ENCODE measurements at places on chromosomes 7 and 10. TPM values are rescaled to one million over a fixed set of nuclear protein-coding genes. Genes with fewer than 3 reads are reported as not detected.
A peak's percentile ranks its signal among the peaks of the same experiment; 100 is the strongest.

GRCh38 chr7:30873207-30873606 lies 38.4 kb upstream of the AQP1 start:
- H3K36me3 ChIP-seq, result no peaks in the 10 kb centered on the region
- H3K4me1 ChIP-seq, result no peaks in the 10 kb centered on the region
- DNase-seq, result no peak
- no peaks in the 10 kb centered on the region for H3K27me3 ChIP-seq
- no peak overlapping the region for H3K27ac ChIP-seq

DNA sequence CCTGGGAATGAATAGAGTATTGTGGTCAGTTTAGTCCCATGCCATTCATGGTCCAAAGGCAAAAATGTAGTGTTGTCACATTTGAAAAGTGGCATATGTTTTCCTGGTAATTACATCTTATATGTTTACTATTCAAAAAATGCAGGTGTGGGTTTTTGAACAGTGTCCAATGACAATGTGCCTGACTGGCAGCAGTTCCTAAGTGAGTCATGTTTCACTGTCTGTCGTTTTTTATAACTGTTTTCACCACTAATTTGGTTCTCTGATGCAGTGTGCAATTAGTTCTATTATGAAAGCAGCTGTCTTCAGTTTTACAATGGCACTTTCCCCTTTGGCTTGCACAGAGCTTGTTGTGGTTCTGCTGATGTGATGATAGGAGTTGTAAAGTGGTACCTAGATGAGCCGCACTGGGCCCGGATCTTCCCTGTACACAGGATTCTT lies 162.3 kb downstream of the SEM1 start:
- H3K4me1 ChIP-seq, result no peaks in the 10 kb centered on the region
- H3K27me3 ChIP-seq, result no peaks in the 10 kb centered on the region
- H3K36me3 ChIP-seq, result no peaks in the 10 kb centered on the region

DNA sequence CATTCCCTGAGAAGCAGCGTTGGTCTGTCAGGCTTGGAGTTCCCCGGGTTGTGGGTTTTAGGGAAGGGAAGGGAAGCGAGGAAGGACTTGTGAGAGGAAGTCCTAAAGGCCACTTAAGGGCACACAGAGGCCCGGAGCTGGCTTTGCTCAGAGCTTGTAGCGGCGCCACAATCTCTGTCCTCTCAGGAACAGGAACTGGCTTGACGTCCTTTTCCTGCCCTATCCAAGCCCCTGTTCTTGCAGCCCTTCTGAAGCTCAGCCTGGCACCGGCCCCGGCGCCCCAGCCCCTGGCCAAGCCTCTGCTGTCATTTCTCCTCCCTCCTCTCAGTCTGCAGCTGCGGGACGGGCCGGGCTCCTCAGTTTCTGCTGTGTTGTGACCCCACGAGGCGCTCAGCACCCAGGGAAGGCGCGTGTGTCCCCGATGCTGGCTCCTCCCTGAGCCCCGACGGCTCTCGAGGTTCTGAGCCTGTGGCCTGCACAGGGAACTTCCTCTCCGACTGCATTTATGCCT lies at the start of gene GIMAP8:
Gene GIMAP8 (plus strand): TSS at position 140 of the 511 bp plus-strand sequence. CDS start 16,069 bp downstream, outside the sequence.
- H3K27me3 ChIP-seq, result no peaks in the 10 kb centered on the region
- peak; percentile 63 for DNase-seq
- H3K27ac ChIP-seq, result peak within 1 kb of the TSS; percentile 95

DNA sequence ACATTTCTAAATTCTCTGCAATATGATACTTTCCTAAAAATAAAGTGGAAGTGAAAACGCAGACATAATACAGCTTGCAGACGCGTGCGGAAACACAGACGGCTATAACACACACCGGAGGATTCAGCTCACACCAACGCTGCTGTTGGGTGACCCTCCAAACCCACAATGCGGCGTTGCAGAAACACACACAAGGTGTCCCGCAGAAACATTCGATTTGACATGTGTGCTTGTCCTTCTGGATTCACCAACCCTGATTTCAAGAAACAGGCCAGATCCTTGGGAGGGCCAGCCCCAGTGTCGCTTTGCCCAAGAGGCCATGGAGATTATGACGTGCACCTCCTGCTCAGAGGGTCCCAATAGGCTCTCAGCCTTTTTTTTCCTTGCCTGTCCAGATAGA lies 136.7 kb upstream of the TCERG1L start:
- H3K4me3 ChIP-seq, result no peak overlapping the region
- H3K36me3 ChIP-seq, result no peaks in the 10 kb centered on the region
- H3K27me3 ChIP-seq, result peaks cover 13% of the 10 kb centered on the region
- no peak overlapping the region for H3K27ac ChIP-seq

- no peak overlapping the region for H3K4me3 ChIP-seq
- H3K4me1 ChIP-seq, result no peaks in the 10 kb centered on the region
- H3K27me3 ChIP-seq, result peaks cover 2% of the 10 kb centered on the region
- no peaks in the 10 kb centered on the region for H3K36me3 ChIP-seq
- no peak overlapping the region for H3K27ac ChIP-seq
- DNase-seq, result no peak
Measured at GRCh38 chr10:90286941-90287340, 570.9 kb downstream of the HTR7 start.

DNA sequence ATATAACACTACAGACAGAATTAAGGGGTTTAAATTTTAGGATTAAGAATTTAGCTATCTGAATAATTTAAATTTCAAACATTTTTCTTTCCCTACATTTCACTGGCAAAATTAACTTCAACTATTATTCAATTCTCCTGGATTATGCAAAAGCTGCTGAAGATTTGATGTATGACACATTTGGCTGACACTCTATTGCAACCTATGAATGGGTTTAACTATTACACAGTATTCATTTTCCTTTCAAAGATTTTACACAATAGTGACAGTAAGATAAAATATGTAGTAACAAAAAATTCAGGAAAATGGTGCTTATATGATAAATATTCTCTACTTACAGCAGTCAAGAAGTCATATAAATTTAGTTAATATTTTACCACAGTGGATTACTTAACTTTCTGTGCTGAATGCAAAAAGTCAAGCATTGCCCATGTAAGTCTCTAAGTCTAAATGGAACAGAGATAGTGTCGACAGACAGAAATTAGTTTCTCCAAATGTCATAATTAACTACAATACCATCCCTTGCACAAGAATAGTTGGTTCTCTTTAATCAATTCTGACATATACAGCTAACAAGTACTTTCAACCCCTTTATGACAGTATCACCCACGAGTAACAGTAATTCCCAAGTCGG lies 194.1 kb upstream of the FRMD4A start:
- H3K27ac ChIP-seq, result peak overlapping the region; percentile 20
- H3K36me3 ChIP-seq, result peaks cover 30% of the 10 kb centered on the region
- H3K4me3 ChIP-seq, result no peak overlapping the region
- no peak for DNase-seq
- no peaks in the 10 kb centered on the region for H3K27me3 ChIP-seq

DNA sequence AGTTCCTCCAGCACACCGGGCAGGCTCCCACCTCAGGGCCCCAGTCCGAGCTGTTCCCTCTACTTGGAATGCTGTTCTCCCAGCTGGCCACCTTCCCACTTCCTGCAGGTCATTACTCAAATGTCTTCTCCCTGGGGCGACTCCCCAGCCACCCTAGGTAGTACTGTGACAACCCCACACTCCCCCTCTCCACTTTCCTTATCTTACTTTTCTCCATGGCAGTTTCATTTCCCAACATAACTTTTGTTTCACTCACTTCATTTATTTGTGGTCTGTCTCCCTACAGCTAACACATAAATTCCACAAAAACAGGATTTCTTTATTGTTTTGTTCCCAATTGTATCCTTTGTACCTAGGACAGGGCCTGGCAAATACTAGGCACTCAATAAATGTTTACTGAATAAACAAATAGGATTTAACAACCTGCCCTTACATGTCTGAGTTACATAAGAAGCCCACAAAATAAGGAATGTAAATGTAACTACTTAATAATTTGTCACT lies 76.5 kb downstream of the JAZF1 start:
- no peaks in the 10 kb centered on the region for H3K36me3 ChIP-seq
- H3K27me3 ChIP-seq, result no peaks in the 10 kb centered on the region
- no peak for DNase-seq
- no peaks in the 10 kb centered on the region for H3K4me1 ChIP-seq
- H3K4me3 ChIP-seq, result no peak overlapping the region

Gene DYNC1I1
- polyA plus RNA-seq, result not detected

Gene PAX4
- polyA plus RNA-seq, result not detected

- no peaks in the 10 kb centered on the region for H3K36me3 ChIP-seq
- no peak overlapping the region for H3K27ac ChIP-seq
- H3K4me3 ChIP-seq, result no peak overlapping the region
- DNase-seq, result no peak
- H3K4me1 ChIP-seq, result no peaks in the 10 kb centered on the region
Measured at GRCh38 chr7:117759950-117760640, 113.1 kb downstream of the CTTNBP2 start.

Gene HOXA10
- polyA plus RNA-seq, result not detected

DNA sequence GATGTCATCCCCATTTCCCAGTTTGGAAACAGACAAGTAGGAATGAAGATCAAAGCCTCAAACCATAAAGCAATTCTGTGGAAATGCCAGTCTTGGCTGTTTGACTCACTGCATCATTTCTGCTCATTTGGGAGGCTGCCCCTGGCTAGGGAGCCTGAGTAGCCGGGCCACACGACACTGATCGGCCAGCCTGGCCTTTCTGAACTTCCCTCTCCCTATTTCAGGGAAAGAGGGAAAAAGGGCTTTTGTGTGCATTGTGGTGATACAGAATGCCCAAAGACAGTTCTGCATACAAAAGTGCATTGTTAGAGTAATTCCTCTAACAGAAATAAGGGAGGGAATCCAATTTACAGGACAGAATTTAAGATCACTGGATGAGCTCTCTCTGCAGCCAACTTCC lies 41.7 kb upstream of the OPALIN start:
- no peak for DNase-seq
- H3K4me1 ChIP-seq, result peaks cover 6% of the 10 kb centered on the region
- no peak overlapping the region for H3K27ac ChIP-seq
- peaks cover 27% of the 10 kb centered on the region for H3K27me3 ChIP-seq
- H3K4me3 ChIP-seq, result no peak overlapping the region

- no peaks in the 10 kb centered on the region for H3K36me3 ChIP-seq
- H3K4me1 ChIP-seq, result no peaks in the 10 kb centered on the region
- H3K27me3 ChIP-seq, result peaks cover 7% of the 10 kb centered on the region
- H3K4me3 ChIP-seq, result no peak overlapping the region
Measured at GRCh38 chr10:34791947-34792346, 23.1 kb downstream of the PARD3 start.

Gene TEX36
- not detected for polyA plus RNA-seq

GRCh38 chr7:157760004-157760730 lies 423.4 kb downstream of the DNAJB6 start:
- peaks cover 4% of the 10 kb centered on the region for H3K4me1 ChIP-seq
- no peak overlapping the region for H3K27ac ChIP-seq
- DNase-seq, result no peak
- peaks cover 8% of the 10 kb centered on the region for H3K27me3 ChIP-seq

DNA sequence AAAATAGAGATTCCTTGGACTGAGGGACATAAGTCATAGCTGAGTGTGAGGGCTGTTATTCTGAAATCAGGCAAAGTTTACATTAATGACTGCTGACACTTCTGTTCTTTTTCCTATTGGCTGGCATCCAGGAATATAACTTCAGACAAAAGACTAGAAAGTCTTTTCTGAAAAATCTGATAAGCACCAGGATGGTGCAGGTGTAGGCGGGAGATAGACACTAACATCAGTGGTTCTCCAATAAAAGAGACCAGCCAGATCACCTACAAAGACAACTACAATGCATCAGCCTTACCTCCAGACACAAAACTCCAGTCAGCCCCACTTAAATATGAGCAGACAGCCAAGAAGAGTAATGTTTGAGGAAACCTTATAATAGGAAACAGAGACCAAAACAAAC lies 168.3 kb upstream of the LRGUK start:
- peaks cover 54% of the 10 kb centered on the region for H3K36me3 ChIP-seq
- no peak overlapping the region for H3K4me3 ChIP-seq
- no peak for DNase-seq

- peaks cover 6% of the 10 kb centered on the region for H3K4me1 ChIP-seq
- peaks cover 6% of the 10 kb centered on the region for H3K36me3 ChIP-seq
- H3K27ac ChIP-seq, result no peak overlapping the region
- H3K4me3 ChIP-seq, result no peak overlapping the region
- DNase-seq, result no peak
Measured at GRCh38 chr10:121594623-121595350, 3.5 kb downstream of the FGFR2 start.

GRCh38 chr10:127945341-127945758 lies 38.4 kb downstream of the PTPRE start:
- no peak for DNase-seq
- H3K27me3 ChIP-seq, result no peaks in the 10 kb centered on the region
- H3K36me3 ChIP-seq, result no peaks in the 10 kb centered on the region
- H3K4me3 ChIP-seq, result no peak overlapping the region
- peak overlapping the region; percentile 73 for H3K27ac ChIP-seq
- H3K4me1 ChIP-seq, result peaks cover 27% of the 10 kb centered on the region

- DNase-seq, result no peak
- H3K4me3 ChIP-seq, result no peak overlapping the region
- peaks cover 5% of the 10 kb centered on the region for H3K36me3 ChIP-seq
- no peak overlapping the region for H3K27ac ChIP-seq
Measured at GRCh38 chr10:5068274-5068984, 25.8 kb upstream of the AKR1C3 start.

- H3K4me3 ChIP-seq, result peak overlapping the region; percentile 62
- no peaks in the 10 kb centered on the region for H3K36me3 ChIP-seq
- peak; percentile 19 for DNase-seq
- H3K4me1 ChIP-seq, result no peaks in the 10 kb centered on the region
Measured at GRCh38 chr7:18356191-18356645, 139.3 kb upstream of the HDAC9 start.

GRCh38 chr7:39565538-39565937 lies 666 bp upstream of the YAE1 start:
- peaks cover 2% of the 10 kb centered on the region for H3K27me3 ChIP-seq
- peak overlapping the region; percentile 98 for H3K27ac ChIP-seq
- H3K4me3 ChIP-seq, result peak overlapping the region; percentile 99
- H3K4me1 ChIP-seq, result peaks cover 35% of the 10 kb centered on the region

- no peak for DNase-seq
- H3K36me3 ChIP-seq, result no peaks in the 10 kb centered on the region
- no peaks in the 10 kb centered on the region for H3K4me1 ChIP-seq
Measured at GRCh38 chr7:46291601-46292150, 370.6 kb upstream of the IGFBP3 start.

Gene LIPK
- not detected for polyA plus RNA-seq

Gene OPN1SW
- polyA plus RNA-seq, result 0.24 TPM

DNA sequence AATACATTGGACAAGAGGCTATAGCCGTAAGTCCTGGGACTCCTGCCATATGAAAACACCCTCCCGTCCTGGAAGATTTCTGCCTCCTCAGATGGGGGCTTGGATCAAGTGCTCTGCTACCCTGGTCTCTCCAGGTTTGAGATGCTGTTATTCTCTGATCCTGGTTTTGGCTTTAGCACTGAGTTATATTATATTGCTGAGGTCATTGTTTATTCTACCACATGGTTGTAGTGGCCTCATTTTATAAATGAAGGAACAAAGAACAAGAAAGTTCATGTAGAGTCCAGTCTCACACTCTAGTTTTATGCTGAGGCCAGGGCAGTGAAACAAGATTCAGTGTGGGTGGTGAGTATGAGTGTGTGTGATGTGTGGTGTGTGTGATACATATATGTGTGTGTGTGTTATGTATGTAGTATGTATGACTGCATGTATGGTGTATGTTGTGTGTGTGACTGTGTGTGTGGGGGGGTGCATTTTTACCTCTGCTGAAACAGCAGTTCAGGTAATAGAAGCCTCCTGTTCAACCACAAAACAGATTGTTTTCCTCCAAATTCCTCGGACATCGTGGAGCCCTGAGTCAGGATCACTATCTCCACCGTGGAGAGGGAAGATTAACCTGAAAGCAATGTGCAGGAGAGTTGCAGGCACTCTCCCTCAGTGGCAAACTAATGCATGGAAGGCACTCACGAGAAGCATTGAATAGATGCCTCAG lies 80.7 kb downstream of the C7orf25 start:
- DNase-seq, result no peak
- no peak overlapping the region for H3K4me3 ChIP-seq
- H3K4me1 ChIP-seq, result no peaks in the 10 kb centered on the region
- H3K27ac ChIP-seq, result no peak overlapping the region

Measured in naive thymus-derived CD8-positive, alpha-beta T cell (primary cell).